ENCODE measurements at places on chromosomes 6 and 20.

DNA sequence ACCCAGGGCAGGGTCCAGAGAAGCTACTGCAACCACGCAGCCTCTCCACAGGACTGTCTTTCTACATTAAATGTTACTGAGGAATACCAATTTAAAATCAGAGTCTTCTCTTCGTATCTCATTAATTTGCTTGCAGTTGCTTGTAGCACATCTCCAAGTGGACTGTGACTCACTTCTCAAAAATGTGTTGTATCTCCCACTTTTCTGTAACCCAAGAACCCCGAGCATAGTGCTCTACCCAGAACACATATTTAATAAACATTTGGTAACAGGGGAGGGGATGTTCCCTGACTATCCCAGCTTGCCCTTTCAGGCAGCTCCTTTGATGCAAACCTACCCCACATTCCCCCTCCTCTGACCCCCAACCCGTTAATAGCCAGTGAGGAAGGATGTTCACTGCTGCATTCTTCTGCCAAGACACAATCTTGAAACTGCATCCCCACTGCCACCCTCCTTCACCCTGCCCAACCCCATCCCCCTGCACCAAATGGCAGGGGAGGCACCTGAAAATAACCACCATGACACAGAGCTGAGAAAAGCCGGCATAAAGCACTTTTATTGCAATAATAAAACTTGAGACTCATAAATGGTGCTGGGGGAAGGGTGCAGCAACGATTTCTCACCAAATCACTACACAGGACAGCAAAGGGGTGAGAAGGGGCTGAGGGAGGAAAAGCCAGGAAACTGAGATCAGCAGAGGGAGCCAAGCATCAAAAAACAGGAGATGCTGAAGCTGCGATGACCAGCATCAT, 24.2 kb downstream of the FKBP1A start:
- no peak for DNase-seq

- peak; percentile 1 for DNase-seq
Measured at GRCh38 chr20:24577271-24577909, 108.0 kb downstream of the SYNDIG1 start.

DNA sequence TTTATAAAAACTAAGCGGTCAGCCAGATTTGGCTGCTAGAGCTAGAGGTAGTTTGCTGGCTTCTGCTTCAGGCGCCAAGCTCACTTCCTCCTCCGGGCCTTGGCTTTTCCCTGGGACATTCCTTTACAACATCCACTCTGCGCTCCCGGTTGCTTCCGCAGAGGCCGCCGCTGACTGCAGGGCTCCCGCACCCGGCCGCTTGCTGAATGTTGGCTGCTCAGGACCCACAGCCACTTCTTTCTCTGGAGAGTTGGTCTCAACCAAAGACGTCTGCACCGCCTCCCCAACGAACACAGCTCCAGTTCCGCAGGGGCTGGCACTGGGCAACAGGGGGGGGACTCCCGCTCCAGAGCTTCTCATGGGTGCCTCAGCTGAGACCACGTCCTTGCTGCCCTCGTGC, 282.8 kb downstream of the TFAP2C start:
- no peak for DNase-seq

DNA sequence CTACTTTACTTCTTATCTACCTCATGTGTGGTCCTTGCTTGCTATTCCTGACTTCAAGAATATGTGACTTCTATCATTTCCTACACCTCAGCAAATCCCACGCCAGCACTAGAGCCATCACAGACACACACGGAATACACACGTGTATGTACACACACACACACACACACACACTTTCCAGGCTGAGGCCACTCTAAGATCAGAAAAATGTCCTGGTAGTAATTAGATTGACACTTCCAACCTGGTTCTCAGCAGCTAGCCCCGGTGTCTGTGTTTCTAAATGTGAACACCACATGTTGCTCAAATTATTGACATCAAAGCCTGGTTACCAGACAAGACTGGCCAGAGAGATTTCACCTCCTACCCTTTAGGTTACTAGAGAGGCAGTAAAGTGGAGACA, 54.1 kb upstream of the SASH1 start:
- no peak for DNase-seq

DNA sequence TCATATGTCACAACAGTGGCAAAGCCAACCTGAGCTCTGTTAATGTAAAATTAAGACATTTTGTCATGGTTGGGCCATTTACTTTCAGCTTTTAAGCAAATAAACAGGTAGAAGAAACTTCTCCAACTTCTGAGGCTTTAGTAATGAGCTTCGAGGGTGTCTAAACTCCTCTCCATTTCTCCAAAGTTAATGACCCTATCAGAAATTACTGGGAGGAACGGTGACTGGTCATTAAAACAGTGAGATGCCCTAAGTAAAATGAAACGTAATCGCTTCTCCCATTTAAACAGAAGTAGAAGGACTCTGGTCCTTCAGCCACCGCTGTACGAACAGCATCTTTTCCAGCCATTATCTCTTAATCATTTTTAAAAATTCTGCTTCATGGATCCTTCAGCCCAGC, 986.9 kb upstream of the MANEA start:
- DNase-seq, result no peak
